Vein endothelial cell (primary cell): ENCODE measurements at places on chromosomes 7 and 10. TPM values are rescaled to one million over a fixed set of nuclear protein-coding genes. Genes with fewer than 3 reads are reported as not detected.

Gene HOXA2
- 1.1 and 1.3 TPM in 2 replicates for total RNA-seq

Gene TWIST1
- under 0.01 TPM in 1 of 2 replicates, not detected in the other for total RNA-seq

Gene ADARB2
- under 0.01 TPM in 1 of 2 replicates, not detected in the other for total RNA-seq

Gene STEAP1B
- total RNA-seq, result 37.2 and 44.8 TPM in 2 replicates

Gene ANKRD7
- 0.33 and 0.57 TPM in 2 replicates for total RNA-seq

Gene EBLN1
- not detected in 2 replicates for total RNA-seq

Gene NAT16
- not detected in 2 replicates for total RNA-seq
